NCI-H2081 treated with DMSO at 0.1 percent for 48 hours (cell line): ENCODE measurements at places on chromosomes 4 and X.

DNA sequence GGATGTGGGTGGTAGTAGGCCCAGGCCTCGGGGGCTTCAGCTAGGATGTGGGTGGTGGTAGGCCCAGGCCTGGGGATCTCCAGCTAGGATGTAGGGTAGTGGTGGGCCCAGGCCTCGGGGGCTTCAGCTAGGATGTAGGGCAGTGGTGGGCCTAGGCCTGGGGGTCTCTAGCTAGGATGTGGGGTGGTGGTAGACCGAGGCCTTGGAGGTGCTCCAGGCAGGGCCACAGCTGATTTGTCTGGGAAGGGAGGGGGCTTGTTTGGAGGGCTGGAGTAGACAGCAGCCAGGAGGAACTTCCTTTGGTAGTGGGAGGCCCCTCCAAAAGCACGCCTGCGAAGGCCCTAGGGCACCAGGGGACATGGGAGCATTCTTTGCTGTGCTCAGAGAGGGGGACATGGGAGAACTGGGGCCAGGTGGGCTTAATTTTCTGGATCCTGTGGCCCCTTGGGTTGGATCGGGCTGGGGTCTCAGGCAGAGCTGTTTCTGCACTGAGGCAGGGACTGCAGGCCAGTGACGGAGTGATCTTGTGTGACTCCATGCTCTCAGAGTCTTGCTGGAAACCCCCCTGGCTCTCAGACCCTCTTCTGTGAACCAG lies 3.3 kb upstream of the SPON2 start:
- DNase-seq = no peak

GRCh38 chr4:24927049-24927448 lies 14.2 kb upstream of the CCDC149 start:
- no peak for DNase-seq

GRCh38 chr4:8278421-8279287 lies 9.1 kb downstream of the HTRA3 start:
- DNase-seq = no peak

GRCh38 chrX:153725039-153725831 lies 579 bp downstream of the ABCD1 start:
- DNase-seq = no peak

- DNase-seq = no peak
Observed at GRCh38 chr4:94590493-94590892, 138.8 kb downstream of the PDLIM5 start.

GRCh38 chr4:2962614-2963174 lies 512 bp downstream of the NOP14 start:
- DNase-seq = no peak

GRCh38 chrX:9317176-9317575 lies 147.7 kb upstream of the TBL1X start:
- DNase-seq = no peak

- no peak for DNase-seq
Observed at GRCh38 chrX:49972328-49972860, 50.0 kb downstream of the CLCN5 start.

- DNase-seq = no peak
Observed at GRCh38 chrX:69124108-69124507, 41.1 kb downstream of the PJA1 start.

DNA sequence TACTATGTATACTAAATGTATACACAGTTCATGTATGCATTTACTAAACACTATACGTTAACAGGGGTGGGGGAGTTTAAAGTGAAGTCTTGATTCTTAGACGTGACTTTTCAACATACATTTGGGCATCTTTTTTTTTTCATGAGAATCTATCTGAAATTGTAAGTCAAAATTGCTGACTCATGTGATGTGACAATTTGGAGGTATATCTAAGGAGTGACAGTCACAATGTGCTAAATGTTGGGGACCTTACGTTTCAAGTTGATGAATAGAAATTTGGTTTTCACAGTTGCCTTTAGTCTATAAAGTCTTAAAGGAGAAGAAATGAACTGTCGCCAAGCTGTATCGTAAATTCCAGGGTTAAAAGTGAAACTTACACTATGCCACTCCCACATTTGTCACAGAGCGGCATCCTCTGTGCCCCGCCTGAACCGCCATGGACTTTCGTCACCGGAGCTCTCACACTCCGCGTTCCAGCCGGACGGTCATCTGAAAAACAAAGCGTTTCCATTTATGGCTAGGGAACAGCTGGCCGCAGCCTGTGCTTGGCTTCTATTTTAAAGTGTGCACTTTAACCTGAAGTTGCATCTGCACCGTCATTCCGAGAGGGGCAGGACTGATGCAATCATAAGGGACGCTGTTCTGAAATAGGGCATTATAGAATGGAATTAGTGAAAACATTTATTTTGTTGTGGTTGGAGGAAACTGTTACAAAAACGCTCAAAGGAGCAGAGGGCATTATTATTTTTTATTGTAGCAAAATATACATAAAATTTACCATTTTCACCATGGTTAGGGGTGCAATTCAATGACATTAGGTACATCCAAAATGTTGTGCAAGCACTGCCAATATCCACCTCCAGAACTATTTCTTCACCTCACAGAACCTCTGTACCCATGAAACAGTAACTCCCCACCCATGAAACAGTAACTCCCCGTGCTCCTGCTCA lies 30.9 kb downstream of the PDLIM3 start:
- no peak for DNase-seq

GRCh38 chr4:161650812-161651211 lies 513.0 kb downstream of the FSTL5 start:
- no peak for DNase-seq

DNA sequence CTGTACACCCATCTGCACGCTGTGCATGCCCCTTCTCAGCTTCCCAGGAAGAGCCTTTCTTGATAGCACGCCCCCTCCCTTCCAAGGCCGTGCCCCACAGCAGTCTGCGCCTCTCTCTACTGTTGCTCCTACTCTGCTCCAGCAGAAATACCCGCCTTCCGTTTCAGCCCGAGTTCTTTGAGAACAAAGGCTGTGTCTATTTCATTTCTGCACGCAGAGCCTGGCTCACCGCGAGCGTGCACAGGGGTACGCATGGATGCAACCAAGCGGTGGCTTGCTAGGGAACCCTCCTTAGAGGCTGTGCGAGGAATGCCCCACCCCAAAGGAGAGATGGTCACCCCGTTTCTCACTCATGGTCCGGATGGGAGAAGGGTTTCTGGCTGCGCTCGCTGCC lies 485 bp downstream of the AADAT start:
- DNase-seq = no peak

DNA sequence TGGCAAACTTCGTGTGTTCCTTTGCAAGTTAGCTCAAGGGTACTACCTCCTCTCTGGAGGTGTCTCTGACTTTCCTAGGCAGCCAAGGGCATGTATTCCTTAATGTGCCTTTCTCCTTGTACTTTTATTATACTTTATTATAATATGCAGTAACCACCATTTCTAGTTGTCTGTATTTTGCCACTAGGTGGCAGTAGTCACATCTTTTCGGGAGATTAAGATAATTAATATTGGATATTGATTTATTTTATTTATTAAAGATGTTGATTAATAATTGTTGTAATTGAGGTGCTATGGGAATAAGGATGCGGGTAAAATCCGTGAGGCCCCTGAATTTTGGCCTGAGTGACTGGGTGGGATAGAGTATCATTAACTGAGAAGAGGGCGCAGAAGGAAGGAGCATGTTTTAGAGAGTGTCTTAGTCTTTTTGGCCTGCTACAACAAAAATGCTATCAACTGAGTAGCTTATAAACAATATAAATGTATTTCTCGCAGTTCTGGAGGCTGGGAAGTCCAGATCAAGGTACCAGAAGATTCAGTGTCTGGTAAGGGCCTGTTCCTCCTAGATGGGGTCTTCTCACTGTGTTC lies 153.3 kb downstream of the TMEM164 start:
- no peak for DNase-seq

DNA sequence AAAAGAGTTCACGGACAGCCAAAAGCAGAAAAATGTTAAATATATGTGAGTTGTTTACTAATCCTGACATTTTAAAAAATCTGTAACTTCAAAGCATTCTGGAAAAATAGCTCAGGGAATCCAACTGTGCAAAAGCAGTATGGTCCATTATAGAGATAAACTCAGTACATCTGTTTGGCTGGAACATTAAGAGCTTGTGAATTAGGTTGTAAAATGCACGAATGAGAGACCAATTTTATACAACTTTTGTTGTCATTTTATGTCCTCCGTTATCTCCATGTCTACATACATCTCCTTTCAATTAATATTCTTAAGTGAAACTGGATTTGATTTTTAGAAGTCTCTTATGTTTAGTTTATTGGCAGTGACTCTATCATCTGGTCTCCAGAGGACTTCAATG lies 367.0 kb upstream of the ATOH1 start:
- no peak for DNase-seq

- no peak for DNase-seq
Observed at GRCh38 chr4:1815997-1816860, 23.1 kb downstream of the FGFR3 start.

DNA sequence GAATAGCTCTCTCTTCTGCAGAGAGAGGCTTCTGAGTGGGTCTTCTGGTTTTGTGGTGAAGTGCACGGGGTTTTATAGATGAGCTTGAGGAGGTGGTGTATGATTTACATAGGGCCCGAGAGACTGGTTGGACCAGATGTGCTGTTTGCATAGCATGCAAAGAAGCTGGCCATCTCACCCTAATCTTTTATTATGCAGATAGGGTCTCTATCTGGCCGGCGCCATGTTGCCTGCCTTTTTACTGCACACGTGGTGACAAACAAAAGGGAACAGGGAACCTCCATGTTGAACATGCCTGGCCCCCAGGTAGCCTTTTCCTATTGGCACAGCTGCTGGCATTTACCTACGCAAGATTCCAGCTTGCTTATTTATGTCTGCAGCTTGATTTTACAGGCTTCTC lies 473.3 kb upstream of the FAM47C start:
- no peak for DNase-seq

GRCh38 chrX:40146262-40147125 lies 48.7 kb upstream of the BCOR start:
- DNase-seq = no peak

GRCh38 chr4:153432965-153433753 lies 33.0 kb upstream of the TMEM131L start:
- DNase-seq = no peak

GRCh38 chr4:109739547-109739946 lies 9.7 kb upstream of the PLA2G12A start:
- DNase-seq = no peak

DNA sequence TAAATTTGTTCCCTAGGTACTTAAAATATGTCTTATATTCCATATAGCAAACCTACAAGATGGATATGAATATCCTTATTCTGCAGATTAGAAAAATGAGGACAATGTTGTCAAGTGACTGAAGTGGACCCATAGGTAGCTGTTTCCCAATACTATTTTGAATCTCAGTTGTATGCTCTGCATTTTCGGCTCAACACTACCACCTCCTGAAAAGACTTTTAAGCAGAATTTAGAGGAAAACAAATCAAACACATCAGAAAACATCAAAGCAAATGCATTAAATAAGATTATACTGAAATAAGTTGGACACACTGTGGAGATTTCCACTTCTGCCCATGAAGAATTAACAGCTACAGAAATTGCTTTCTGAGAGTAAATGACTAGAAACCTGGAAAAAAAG lies 488.7 kb downstream of the TRIML1 start:
- DNase-seq = no peak

- no peak for DNase-seq
Observed at GRCh38 chr4:7793186-7793585, 146.5 kb downstream of the AFAP1 start.

DNA sequence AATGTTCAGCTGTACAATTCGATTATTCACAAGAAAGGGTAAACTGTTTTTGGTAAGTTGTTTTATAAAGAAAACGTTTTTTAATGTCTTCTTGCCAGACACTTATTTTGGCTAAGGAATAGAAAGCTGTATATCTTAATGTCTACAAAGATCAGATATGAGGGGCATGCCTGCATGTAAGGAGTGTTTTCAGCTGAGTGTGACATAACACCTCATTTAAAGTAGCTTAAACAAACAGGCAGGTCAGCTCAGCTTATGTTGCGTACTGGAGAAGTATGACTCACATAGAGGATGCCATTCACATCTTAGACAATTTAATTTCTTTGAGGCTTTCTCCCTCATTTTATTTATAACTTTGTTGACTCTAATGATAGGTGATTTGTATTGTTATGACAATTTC lies 30.4 kb downstream of the LAMTOR3 start:
- no peak for DNase-seq

DNA sequence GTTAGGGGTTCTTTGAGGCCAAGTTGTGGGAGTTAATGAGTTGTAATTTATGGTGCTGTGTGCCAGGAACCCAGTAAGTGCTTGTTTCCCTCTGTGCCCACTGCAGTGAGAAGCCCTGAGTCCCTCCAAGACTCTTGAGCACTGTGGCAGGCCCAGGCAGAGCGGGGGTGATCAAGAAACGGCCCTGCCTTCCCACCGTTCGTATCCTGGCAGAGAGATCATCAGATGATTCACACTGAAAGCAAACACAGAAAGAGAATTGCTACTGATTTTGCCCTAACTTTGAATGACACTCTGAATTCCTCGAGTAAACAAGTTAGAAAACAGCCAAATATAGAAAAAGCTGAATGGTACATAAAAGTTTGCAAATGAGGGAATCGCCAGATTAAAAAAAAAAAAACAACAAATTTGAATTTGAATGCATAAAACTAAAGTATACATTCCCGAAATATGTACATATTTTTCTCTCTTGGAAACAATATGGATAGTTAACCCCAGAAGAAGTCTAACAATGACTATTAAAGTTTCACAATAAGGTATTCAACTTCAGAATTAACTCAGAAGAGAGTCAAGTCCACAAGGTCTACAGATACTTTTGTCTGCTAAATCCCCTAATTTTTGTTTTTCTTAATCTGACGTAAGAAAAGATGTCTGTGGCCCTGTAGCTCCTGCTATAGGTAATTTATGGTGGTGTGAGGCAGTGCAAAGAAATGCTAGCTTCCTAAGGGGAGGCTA lies 71.8 kb downstream of the AFAP1 start:
- DNase-seq = no peak
